H7 (cell line): ENCODE measurements at places on chromosomes 3 and 15.
A peak's percentile ranks its signal among the peaks of the same experiment; 100 is the strongest.

GRCh38 chr3:131731709-131732108, 228.9 kb upstream of the MRPL3 start:
- no peak for DNase-seq

GRCh38 chr3:42507252-42507651, 4.8 kb downstream of the VIPR1 start:
- peak; percentile 56 for DNase-seq

DNA sequence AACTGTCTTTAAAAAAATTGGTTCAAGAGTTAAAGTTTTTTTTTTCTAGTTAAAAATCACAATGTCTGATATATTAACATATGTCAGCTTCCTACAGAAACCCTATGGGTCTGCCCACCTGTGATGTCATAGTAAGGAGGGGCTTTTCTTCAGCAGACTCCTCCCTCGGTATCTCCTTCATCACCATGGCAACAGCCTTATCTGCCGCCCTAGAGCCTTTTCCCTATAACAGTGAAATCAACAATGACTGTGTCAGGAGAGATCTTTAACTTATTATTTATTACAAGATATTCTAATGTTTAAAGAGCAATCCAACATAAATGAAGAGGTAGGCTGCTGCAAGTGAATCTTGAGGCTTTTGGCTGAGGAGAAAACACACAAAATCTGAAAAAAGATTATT, 138.7 kb downstream of the PEX5L start:
- DNase-seq, result peak; percentile 69

GRCh38 chr3:50204804-50205412, at the start of gene SLC38A3:
Gene SLC38A3 (plus strand): TSS chr3:50205271. CDS start chr3:50214200, 8,929 bp downstream.
- peak; percentile 99 for DNase-seq

- peak; percentile 73 for DNase-seq
These were observed 43.6 kb downstream of the SEMA5B start for GRCh38 chr3:122984007-122984406.

- DNase-seq, result no peak
These were observed 15.1 kb downstream of the MTHFS start for GRCh38 chr15:79881668-79882067.
